ENCODE measurements at places on chromosomes 3 and 15.

GRCh38 chr3:50418850-50419249, 59.5 kb upstream of the TMEM115 start:
- no peak for DNase-seq

DNA sequence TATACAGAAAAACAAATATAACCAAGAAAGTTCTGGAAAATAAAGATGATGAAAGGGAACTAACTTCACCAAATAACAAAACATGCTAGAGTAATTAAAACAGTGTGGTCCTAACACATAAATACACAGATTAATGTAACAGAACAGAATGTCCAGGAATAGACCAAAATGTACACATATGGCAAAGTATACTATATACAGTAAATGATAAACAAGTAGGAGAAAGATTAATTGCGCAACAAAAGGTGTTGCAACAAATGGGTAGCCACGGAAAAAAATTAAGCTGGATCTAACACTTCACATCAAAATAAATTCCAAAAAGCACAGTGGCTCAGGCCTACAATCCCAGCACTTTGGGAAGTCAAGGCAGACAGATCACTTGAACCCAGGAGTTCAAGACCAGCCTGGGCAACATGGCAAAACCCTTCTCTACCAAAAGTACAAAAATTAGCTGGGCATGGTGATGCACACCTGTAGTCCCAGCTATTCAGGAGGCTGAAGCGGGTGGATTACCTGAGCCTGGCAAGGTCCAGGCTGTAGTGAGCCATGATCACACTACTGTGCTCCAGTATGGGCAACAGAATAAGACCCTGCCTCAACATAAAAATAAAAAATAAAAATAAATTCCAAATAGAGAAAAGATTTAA, 19.8 kb downstream of the SCAP start:
- no peak for DNase-seq

DNA sequence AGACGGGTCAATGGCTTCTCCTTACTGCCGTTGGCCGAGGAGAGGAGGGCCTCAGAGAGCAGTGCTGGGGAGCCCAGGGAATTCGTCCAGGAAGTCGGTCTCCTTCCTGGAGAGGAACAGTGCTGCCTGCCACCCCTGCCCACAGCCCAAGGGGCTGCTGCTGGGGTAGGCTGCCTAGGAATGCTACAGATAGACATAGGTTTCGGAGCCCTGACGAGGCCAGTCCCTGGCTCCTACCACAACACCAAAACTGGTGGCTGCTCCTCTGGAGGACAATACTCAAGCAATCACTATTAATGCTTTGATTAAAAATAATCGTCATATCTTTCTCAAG, 30.5 kb downstream of the ANP32A start:
- DNase-seq, result no peak

- no peak for DNase-seq
These were observed 6.1 kb upstream of the TP63 start for GRCh38 chr3:189625071-189625470.

Measured in AG08395 (cell line).